C1 segment of cervical spinal cord (tissue), 14 donors: ENCODE measurements at places on chromosomes 13 and 19.
A peak's percentile ranks its signal among the peaks of the same experiment; 100 is the strongest.

DNA sequence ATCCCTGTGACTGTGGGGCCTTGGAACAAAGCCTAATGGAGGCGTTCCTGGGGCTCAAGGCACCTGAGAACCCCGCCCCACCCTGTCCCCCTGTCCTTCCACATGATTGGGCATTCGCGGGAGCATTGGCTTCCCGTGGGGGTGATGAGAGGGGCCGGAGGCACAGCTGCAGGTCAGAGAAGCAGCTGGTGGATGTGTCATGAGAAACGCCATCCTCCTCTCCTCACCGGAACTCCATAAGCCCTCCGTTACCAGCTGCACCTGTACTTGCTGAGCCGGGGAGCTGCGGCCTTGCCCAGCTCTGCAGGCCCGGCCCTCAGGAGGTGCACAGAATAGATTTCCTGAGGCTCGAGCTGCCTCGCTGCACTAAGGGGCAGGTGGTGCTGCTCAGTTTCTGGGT lies 42.0 kb downstream of the CAPN12 start:
- DNase-seq, result no peak

- DNase-seq, result no peak
Measured at GRCh38 chr19:41619018-41619556, 7.8 kb downstream of the CEACAM4 start.

GRCh38 chr19:44539236-44539826 lies 9.9 kb upstream of the CEACAM20 start:
- DNase-seq, result no peak

DNA sequence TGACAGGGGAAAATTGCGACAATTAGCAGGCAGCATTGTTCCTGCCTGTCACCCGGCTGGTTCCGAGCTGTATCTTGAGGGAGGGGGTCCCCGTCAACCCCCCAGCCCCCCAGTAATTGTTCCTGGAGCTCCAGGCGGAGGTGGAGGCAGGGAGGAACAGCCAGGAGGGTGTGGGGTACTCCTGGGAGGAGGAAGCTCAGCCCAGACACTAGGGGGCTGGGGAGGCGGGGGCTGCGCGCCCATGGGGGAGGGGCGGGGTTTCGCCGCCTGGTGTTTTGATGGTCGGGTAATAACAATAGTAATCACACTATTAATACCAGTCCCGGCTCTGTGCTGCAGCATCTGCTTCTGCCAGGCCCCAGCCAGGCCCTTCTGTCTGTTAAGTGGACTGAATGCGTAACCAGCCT lies 8.6 kb downstream of the NPAS1 start:
- no peak for DNase-seq

- DNase-seq, result no peak
Measured at GRCh38 chr19:41533671-41534215, 42.2 kb upstream of the CEACAM21 start.

DNA sequence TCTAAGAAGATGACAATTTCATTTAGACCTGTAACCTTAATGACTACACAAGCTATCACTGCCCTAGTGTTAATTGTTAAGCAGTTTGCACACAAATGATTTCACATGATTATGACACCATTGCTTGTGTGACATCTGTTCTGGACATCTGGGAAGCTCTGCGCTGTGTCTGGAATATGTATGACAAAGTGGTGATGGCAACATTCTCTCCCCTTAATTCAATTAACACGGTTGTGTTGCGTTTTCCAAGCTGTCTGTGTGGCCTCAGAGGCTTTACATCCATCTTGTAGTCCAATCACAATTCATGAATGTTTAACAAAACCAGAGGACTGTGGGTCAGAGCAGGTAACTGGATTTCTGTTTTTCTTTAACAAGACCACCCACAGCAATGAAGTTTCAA lies 204.4 kb downstream of the COG6 start:
- DNase-seq, result no peak

- no peak for DNase-seq
Measured at GRCh38 chr19:47102346-47103060, 11.1 kb downstream of the ZC3H4 start.

- no peak for DNase-seq
Measured at GRCh38 chr19:16013181-16013850, 63.0 kb upstream of the TPM4 start.

DNA sequence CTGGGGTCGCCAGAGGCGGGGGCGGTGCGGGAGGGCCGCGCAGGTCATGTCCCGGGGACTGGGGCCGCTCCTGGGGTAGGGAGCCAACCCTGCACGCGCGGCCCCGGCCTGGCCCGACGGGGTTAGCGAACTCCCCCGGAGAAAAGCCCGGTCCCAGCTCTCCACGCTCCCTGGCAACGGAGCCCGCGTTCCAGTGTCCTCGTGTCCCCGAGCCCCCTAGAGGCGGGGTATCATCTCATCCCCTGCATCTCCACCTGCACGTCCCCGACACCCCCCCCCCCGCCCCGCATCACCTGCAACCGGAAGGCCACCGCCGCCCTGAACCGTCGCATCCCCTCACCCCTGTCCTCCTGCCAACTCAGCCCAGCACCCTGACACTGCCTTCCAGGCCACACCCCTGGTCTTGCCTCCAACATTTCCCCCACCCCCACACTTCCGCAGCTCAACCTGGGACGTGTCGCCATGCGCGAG lies 2.7 kb downstream of the WDR88 start:
- no peak for DNase-seq

DNA sequence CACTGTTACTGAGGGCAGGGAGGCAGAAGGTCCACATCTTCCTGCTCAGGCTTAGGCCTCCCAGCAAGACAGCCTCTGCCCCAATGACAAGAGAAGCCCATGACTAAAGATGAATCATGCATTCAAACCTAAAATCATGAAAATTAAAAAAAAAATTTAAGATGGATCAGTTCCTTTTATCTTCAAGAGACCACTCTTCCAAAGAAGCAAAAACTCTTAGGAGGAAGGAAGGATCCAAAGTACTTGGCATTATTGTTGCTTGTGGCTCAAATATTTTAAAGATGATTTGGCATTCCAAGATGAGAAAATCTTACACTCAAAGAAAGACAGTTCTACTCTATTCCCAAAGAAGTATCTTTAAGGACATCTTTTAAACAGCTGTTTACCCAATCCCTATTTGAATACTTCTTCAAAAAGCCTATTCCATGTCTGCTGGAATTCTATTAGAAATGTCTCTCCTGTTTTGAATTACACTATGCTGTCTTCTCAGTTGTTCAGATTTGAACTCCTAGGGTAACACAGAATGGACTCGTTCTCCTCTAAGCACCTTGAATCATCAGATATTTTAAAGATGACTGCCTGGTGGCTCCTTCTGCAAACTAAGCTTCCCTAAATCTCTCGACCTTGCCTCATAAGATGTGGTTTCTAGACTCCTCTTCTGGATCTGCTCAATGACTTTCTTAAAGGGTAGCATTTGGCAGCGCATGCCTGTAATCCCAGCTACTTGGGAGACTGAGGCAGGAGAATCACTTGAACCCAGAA lies 7.0 kb downstream of the SERP2 start:
- no peak for DNase-seq

DNA sequence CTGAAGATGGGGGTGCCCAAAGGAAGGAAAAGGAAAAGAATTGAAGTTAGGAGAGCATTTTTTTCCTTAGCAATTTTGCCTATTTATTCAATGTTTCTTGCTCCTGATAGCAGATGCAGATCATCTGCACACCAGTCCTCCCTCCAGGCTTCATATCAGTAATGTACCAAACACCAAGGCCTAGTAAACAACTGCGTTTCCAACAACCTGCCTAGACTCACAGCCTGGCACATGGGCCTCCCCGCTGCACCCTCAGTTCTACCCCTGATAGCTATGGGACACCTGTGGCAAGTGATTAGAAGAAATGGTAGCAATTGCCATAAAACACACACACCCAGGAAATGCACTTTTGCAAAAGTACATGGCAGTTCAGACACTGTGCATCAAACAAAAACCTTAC lies 30.4 kb upstream of the HMGB1 start:
- no peak for DNase-seq

DNA sequence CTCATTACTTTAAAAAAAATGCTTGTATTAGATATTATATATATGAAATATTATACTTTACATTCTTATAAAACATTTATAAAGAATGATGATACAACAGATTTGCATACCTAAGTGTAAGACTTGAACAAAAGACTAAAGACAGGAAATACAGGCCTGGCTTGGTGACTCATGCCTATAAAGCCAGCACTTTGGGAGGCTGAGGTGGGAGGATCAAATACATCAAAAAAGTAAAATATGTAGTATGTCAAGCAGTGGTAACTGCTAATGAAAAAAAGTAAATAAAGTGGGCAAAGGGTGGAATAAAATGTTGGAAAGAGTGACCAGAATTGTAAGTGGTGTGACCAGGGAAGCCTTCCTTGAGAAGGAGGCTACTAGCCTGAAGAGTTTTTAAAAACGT lies 133.7 kb downstream of the GGACT start:
- no peak for DNase-seq

DNA sequence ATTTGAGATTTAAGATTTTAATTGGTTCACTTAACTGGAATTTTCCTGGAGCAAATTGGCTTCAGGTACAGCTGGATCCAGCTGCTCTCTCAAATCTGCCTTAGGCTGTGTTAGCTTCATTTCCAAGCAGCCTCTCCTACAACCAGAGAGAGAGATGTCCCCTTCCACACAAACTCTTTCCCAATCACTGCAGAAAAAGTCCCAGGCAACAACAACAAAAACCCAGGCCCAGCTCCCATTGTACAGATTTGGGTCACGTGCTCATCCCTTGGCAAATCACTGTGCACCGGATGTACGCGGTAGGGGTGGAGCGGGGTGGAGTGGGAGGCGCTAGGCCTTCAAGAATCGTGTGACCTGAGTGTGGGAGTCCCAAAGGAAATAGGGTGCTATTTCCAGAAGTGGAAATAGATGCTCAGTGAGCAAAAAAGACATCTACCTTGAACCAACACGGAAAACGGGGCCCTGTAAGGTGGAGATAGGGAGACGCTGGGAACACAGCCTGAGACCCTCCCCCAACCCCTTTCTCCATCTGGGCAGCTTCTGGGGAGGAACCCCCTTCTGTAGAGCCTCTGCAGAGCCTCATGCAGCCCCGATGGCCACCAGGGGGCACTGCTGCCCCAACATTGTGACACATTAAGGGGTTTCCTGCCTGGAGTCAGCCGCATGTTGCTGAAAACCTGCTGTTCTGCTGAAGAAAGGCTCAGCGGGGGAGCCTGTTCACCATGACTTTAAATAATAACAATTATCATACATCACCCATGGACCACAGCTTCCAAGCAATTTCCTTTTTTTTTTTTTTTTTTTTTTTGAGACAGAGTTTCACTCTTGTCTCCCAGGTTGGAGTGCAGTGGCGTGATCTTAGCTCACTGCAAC lies 25.4 kb downstream of the HPN start:
- DNase-seq, result peak; percentile 74

DNA sequence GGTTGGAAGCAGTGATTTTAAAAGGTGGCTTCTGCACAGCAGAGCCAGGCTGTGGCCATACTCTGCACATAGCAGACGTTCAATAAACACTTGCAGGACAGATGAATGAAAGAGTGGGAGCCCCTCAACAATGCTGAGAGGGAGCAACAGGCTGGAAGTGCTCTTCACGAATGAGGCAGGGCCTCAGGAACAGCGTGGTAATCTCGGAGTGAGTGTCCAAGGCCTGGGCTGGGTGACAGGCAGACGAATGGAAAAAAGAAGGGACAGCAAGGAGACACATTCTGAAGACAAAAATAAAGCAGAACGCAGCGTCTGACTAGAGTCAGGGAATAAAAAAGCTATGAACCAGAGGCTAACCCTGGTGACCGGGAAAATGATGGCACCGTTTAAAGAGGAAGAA lies 11.1 kb downstream of the GJA3 start:
- DNase-seq, result no peak

- no peak for DNase-seq
Measured at GRCh38 chr13:30332456-30333143, 25.2 kb upstream of the KATNAL1 start.

DNA sequence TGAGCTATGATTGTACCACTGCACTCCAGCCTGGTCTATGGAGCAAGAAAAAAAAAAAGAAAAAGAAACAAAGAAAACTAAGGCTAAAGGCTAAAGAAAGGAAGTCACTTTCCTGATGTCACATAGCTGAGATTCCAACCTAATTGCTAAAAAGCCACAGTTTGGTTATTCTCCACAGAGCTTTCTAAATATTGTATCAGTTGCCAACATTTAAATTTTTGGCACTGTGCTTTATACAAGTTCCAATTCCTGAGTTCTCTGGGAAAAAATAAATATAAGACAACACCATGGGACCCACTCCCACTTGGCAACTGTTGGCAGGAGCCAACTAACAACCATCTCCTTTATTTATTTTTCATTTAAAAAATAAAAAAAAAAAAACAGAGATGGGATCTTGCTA lies 11.2 kb upstream of the LYPD3 start:
- no peak for DNase-seq

- DNase-seq, result no peak
Measured at GRCh38 chr13:24187185-24187584, 26.7 kb downstream of the SPATA13 start.

DNA sequence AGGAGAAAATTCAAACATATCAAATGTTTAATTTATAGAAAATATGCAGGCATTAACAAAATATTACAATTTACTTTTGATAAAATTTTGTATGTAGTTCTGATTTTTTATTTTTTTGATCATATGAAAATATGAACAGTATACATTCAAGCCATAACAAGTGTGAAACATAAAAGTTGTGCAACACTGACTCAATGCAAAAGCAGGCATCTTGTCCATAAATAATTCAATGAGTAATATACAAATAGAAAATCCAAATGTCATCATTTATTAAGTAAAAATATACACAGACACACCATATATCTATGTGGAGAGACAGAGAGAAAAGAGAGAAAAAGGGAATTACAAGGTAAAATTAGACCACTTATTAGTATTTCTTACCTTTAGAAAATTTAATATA lies 1183.9 kb downstream of the SLITRK1 start:
- DNase-seq, result no peak

- DNase-seq, result no peak
Measured at GRCh38 chr13:32468502-32469142, 40.7 kb upstream of the N4BP2L1 start.

DNA sequence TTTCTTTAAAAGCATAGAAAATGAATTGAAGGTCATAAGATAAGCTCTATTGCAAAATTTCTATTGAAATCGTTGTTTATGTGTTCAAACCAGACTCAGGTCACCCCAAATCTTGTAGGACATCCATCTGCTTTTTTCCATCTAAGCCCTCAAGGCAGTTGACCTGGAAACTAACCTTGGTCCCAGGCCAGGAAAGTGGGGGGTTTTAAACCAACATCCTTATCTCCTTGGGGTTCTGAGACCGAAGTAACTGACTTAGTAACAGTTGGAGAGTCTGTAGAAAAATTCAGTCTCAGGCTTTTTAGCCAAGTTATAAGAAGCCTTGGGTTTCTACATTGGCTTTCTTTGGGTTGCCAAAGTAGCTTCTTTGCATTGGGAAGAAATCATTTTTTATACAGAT lies 23.4 kb downstream of the ZNF507 start:
- DNase-seq, result no peak

DNA sequence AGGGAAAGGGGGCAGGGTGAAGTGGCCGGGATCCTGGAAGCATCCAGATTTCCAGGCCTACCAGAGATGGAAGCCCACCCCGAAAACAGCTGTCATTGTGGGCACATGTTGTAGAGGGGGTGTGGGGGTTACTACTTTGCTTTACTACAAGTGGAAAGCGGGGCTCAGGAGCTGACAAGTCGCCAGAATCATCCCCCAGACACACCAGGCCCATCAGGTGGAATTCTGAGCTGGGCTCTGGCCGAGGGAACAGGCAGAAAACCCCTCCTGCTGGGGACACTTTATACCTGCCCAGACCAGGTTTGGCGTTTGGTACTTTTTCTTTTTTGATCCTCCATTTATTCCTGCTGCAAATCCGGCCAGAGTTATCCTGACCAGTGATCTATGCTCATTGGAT lies 3.8 kb downstream of the CDX2 start:
- DNase-seq, result no peak
